ENCODE measurements at places on chromosomes 6 and 20.

DNA sequence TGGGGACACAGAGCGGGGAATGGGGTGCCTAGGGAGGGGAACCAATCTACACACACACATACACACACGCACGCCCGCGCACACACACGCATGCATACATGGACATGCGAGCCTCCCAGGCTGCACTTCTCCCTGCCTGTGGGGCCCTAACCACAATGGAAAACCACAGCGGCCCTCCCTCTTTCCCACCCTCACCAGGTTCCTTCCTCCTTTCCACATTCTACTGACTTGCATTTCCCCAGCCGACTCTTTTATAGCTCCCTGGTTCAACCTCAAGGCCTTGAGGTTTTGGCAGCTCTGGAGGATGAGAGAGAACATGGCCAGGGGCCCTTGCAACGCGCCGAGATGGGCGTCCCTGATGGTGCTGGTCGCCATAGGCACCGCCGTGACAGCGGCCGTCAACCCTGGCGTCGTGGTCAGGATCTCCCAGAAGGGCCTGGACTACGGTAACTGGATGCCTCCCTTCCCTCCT lies at the start of gene BPI:
Gene BPI, plus strand, starts transcription at position 249 of the 472 bp plus-strand sequence. Its CDS starts 68 bp downstream, at position 317.
- no peak for DNase-seq

DNA sequence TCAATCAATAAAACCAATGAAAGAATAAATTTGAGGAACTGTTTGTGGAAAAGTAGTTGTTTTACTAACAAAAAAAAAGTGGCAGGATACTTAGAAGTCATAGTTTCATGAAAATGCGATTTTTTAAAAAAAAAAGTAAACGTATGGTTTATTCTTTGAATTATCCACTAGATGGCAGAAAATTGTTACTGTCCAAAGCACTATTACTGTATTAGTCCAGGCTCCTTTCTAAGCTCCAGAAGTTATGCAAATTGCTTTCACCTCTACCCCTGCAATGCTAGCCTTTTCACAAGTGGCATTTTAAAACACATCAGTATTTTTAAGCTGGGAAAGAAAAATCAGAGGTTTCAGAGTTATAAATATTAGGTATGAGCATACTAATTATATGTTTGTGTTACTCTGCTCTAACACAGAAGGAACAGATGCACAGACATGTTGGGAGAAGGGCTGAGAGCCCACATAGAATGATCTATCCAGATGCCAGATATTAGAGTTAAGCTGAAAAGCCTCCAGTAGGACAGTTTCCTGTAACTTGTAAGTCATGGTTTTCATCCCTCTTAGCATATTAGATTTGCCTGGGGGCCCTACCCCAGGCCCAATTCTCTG lies 63.9 kb downstream of the FHL5 start:
- DNase-seq = no peak

DNA sequence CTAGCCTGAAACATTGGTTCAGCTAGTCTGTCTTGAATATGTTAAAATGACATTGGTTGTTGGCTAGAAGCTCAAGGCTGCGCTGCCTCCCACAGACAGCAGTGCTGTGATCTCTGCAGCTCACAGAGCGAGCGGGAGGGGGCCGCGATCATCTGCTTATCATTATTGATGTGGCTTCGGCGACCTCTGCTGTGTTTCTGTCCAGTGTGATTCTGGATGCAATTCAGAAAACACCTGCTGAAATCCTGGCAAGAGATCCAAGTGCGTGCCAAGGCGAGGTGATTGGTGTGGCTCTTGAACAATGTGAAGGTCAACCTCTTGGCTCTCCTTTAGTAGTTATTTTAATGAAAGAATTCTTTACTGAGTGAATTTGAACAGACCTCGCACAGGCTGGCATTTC lies 142.3 kb upstream of the SASH1 start:
- DNase-seq = no peak

GRCh38 chr6:122620902-122621301 lies 10.7 kb downstream of the PKIB start:
- DNase-seq = no peak

- no peak for DNase-seq
Observed at GRCh38 chr6:78831492-78831891, 35.9 kb upstream of the IRAK1BP1 start.

- no peak for DNase-seq
Observed at GRCh38 chr6:153001767-153002612, 519 bp downstream of the MTRF1L start.

- DNase-seq = no peak
Observed at GRCh38 chr20:40481337-40481736, 207.7 kb downstream of the MAFB start.
